Tibial artery (tissue), 4 donors: ENCODE measurements at places on chromosomes 7 and 10.

- DNase-seq = no peak
Measured at GRCh38 chr7:141073173-141073640, 657 bp upstream of the TMEM178B start.

DNA sequence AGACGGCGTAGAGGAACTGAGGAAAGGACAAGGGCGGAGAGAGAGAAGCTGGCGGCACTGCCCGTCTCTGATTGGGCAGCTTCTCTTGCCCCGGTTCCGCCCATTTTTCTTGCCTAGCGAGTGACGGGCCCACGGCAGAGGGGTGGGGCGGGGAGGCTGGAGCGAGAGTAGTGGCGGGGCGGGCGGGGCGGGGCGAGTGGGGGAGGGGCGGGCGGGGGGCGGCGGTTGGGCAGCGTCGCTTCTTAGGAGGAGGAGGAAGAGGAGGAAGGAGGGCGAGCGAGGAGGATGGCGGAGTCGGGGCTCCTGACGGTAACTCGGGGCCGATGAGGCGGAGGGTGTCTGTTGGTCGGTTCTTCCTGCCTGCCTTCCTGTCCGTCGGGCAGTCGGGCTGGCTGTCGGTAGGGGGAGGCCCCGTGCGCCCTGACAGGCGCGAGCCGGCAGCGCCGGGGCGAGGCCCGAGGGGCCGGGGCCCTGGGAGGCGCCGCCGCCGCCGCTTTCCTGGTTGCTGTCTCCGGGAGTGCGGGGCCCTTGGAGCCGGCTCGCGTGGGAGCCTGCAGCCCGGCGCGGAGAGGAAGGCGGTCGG is at the start of gene SHOC2:
SHOC2 (plus strand) TSS at position 256 of the 583 bp plus-strand sequence. CDS start 44,755 bp downstream, outside the sequence.
- peak; percentile 99 for DNase-seq

- DNase-seq = no peak
Measured at GRCh38 chr10:78254013-78254412, 220.3 kb downstream of the RPS24 start.

GRCh38 chr10:49518982-49519578 is 19.8 kb downstream of the ERCC6 start:
- DNase-seq = no peak

GRCh38 chr7:31783221-31783620 is 96.2 kb downstream of the PPP1R17 start:
- no peak for DNase-seq

DNA sequence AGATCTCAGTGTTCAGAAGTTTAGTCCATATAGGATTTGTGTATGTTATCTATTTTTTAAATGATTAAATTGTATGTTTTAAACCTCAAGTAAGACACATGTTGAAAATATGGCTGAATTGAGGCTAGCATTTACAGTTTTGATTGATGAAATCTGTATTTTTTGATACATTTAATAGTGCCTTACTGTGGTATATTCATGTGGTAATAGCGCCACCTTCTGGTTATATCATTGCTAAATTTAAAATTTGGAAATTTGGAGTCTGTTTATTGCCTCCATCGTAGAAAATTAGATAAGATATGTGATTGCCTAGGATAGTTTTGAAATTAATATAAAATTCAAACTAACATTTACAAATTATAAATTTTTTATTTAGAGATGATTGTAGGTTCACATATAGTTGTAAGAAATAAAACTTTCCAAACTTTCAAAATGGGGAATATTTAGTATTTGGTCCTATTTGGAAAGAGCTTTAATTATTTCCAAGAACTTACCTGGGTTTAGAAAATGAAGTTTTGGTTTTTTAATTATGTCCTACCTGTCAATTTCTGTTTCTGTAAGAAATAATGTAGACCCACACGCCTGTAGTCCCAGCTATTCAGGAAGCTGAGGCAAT is 19.1 kb upstream of the ARMS2 start:
- DNase-seq = no peak

GRCh38 chr10:60032723-60033122 is 126.4 kb upstream of the CCDC6 start:
- no peak for DNase-seq

- no peak for DNase-seq
Measured at GRCh38 chr10:110717781-110718589, 73.8 kb downstream of the RBM20 start.

GRCh38 chr7:112596260-112596659 is 115.5 kb downstream of the LSMEM1 start:
- no peak for DNase-seq

GRCh38 chr7:99248391-99249095 is 24.1 kb upstream of the MYH16 start:
- DNase-seq = no peak

GRCh38 chr10:60099998-60100747 is 193.8 kb upstream of the CCDC6 start:
- no peak for DNase-seq

GRCh38 chr10:97683556-97684367 is 3.3 kb downstream of the AVPI1 start:
- DNase-seq = peak; percentile 44

DNA sequence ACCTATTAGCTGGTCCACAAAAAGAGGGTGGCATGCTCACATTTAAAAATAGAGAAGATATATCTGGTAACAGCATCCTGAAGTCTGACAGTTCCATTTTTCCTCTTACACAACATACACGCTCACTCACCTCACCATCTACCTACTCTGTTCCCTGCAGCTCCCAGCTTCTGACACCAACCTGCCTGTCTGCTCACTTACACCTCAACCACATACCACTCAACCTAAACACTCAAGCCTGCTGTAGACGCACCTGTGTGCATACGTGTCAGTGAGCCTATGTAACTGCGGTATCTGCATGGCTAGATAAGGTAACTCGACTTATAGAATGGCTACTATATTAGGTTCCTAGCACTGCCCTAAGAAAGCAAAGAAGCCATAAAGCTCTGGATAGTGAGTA is 174.9 kb downstream of the DGKI start:
- no peak for DNase-seq
